ENCODE measurements at places on chromosomes 11 and 22.

GRCh38 chr11:17529844-17530185, 14.4 kb downstream of the USH1C start:
- DNase-seq: no peak

DNA sequence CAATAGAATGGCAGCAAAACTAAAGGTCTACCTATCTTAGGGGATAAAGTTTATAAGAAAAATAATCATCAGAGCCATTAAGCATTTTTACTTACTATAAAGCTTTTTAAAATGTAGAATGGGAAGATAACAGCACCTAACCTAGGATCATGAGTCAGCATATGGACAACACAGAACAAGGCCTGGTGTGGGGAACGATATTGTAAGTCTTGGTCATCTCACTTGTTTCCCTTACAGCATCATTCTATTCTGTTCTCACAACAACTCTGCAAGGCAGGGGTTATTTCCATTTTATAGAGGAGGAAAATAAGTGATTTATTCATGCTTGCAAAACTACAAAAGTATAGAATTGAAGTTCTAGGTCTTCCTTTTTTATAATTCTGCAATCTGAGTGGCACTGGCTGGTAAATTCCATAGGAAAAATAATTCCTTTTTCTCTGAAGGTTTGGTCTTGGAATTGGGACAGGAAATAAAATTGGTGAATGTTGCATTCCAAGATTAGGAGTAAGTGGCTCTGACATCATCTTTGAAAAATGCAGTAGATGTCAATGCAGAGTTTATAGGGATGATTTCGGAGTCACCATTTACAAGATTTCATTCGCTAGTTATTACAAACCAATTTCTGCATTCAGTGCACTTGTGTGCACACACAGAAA, 423.0 kb downstream of the DYNC2H1 start:
- peak; percentile 84 for DNase-seq

GRCh38 chr11:6482441-6482840, 1.1 kb downstream of the TIMM10B start:
- DNase-seq: peak; percentile 52

DNA sequence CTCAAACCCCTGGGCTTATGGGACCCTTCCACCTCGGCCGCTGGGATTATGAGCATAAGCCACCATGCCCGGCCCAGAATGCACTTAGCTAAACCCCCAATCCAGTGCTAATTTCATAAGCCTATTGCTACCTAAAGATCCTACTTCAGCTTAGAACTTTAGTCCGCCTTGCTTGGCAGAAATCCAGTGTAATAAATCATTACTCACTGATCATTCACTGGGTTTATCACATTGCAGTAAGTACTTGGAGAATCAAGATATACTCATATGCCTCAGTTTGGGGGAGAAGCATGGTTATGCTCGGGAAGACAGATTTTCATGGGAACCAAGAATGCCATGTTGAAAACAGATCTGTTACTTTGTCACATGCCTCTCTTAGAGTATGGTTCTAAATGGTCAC, 3.8 kb upstream of the TBRG1 start:
- DNase-seq: no peak

DNA sequence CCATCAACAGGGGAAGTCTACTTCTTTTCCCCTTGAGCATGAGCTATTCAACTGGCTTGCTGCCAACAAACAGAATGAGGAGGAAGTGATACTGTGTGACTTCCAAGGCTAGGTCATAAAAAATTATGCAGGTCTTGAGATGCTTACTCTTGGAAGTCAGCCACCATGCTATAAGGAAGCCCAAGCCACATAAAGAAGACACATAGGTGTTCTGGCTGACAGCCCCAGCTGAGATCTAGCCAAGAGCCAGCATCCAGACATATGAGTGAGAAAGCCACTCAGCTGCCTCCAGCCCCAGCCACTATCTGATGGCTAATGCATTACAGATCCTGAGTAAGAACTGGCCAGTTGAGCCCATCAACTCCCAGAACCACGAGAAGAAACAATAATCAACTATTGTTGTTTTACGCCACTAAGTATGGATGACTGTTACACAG, 31.0 kb upstream of the PPP2R1B start:
- DNase-seq: peak; percentile 87

GRCh38 chr11:132046288-132046865, 676.0 kb downstream of the NTM start:
- no peak for DNase-seq

DNA sequence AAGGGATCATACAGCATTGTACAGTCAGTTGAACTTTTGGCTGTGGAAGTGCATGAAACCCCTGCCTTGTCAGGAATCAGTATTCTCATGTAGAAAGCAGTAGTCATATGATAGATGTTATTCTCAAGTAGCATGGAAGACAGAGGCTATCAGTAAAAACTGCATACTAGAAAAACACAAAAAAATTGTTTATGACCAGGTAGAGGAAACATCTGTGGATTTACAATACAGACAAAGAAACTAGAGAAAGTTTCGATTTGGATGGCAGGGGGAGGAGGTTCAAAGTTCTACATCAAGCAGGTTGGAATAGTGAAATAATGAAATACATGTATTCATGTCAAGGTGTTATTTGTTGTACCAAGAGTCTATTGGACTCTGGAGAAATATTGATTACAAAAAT, 212.3 kb upstream of the DDI1 start:
- no peak for DNase-seq

GRCh38 chr22:30650508-30651116, 15.0 kb downstream of the SLC35E4 start:
- no peak for DNase-seq

DNA sequence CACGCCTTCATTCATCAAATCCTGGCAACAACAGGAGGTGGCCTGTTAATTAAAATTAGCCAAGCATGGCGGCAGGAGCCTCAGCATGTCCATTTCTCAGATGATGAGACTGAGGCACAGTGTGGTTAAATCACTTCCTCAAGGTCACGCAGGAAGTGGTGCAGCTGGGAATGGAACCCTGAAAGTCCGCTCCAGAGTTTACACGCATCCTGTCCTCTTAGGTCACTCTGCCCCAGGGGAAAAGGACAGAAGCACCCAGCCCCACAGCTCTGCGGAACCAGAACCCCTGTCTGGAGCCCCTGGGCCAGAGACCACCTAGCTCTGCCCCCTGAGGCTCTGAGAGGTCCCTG, 19.6 kb downstream of the RPL3 start:
- DNase-seq: no peak

DNA sequence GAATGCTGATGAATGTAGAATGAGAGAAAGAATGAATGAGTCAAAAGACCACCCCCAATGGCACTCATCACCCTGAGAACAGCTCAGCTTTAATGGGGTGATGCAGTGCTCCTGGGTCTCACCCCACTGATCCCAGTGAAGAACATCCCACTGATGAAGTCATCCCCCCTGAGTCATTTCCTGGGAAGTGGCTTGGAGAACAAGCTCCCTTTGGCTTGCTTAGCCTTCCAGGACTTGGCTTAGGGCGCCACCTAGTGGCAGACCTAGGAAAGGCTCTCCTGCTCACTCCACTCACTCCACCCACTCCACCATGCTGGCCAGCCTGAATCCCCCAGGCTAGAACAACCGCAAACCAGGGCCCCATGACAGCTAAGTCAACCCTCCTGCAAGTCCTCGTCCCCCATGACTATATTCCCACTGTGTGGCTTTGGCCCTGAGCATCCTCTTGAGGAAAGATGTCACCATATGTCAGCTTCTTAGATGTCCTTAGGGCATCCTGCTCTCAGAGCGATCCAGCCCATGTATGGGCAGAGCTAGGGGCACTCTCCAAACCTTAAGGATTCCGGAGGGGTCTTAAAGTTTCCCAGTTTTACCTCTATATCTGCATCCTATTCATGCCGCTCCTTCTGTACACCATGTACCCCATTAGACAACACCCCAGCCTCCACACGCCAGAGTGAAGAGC, 17.8 kb upstream of the TMPRSS13 start:
- DNase-seq: peak; percentile 93

DNA sequence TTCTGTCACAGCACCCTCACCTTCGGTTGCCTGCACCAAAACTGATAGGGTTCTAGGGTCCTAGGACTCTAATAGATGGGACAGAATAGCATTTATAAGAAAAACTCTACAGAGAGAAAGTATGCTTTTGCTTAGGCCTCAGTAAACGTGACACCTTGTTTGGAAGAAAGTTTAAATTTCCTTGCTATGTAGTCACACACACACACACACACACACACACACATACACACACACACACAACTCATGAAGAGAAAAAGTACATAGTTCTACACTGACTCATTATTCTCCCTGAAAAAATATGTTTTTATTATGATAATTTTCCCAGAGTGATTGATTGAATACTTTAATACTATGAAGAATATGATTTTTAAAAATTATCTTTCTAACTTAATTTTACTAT, 220.8 kb upstream of the SNX19 start:
- no peak for DNase-seq

GRCh38 chr11:62143727-62144126, 19.9 kb downstream of the INCENP start:
- no peak for DNase-seq

DNA sequence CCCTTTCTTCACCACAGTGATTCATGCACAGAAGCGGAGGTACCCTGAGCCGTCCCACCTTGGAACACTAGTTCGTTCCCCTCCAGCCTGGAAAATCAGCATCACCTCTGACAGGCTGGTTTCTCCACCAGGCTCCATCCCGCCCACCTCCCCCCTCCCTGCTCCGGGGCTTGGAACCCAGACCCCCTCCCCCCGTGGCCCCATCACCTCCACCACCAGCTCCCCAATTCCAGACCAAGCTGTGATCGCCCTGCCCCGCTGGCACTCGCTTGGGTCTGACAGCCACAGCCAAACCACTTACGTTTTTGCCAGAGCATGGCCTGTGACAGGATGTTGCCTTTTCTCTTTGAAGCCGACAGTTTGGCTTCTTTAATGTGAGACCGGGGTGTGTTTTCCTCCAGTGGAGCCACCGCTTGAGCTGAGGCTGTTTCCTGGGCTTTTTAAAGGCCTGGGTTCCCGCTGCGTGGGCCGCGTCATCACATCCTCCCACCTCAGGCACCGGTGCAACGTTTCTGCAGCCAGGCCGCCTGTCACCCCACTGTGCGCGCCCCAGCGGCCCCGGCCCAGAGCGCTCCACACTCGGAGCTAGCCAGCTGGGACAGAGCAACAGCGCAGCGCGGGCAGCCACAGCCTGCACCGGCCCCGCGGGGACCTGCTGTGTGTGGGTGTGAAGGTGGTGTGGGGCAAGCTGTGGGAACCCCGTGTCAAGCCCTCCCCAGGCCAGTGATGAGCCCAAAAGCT, at the start of gene POU2AF1:
Gene POU2AF1 (minus strand): TSS at position 415 of the 741 bp plus-strand sequence. CDS start 98 bp downstream, at position 317.
- peak; percentile 91 for DNase-seq

- no peak for DNase-seq
Measured at GRCh38 chr11:36132940-36133339, 156.3 kb downstream of the COMMD9 start.

GRCh38 chr22:31944700-31945442, 536 bp downstream of the YWHAH start:
- peak; percentile 60 for DNase-seq

DNA sequence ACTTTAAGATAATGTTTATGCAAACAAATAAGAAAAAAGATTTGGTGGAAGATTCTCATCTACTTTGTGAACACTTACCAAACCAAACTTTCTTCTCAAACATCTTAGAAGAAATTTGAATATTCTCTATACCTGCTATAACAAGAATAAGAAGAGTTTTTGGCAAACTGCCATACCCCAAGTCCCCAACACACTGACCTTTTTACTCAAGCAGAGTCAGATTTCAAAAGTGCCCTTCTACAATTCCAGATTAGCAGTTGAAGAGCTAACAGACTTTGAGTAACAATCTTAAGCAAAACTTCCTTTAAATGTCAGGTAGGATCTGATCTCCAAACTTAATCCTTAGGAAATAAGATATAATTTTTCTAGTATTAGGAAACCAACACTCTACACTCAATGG, 33.9 kb downstream of the TSG101 start:
- no peak for DNase-seq

DNA sequence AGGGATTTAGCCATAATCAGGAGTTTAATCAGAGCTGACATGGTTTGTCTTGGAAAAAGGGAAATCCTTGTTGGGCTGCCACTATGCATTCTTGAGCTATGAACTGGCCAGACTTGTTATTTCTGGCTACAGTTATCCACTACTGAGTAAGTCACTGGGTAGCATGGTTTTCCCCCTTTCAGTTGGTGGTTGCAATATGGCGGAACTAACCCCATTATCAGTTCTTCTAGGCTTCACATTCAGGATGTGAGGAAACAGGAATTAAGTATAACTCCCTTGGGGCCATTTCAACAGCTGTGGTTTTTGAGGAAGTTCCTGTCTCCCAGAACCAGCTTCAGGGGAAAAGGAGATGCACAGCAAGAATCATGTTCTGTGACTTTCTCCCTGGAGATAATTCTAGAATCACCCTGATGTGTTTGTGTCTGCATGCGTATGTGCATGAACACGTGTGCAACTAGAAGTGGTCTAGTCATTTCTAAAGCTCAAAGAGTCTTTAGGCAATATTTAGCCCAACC, 103.0 kb upstream of the CD44 start:
- DNase-seq: peak; percentile 94

- DNase-seq: peak; percentile 88
Measured at GRCh38 chr11:79419120-79419519, 21.7 kb downstream of the TENM4 start.

GRCh38 chr11:109939166-109939810, 153.9 kb upstream of the ZC3H12C start:
- peak; percentile 91 for DNase-seq

DNA sequence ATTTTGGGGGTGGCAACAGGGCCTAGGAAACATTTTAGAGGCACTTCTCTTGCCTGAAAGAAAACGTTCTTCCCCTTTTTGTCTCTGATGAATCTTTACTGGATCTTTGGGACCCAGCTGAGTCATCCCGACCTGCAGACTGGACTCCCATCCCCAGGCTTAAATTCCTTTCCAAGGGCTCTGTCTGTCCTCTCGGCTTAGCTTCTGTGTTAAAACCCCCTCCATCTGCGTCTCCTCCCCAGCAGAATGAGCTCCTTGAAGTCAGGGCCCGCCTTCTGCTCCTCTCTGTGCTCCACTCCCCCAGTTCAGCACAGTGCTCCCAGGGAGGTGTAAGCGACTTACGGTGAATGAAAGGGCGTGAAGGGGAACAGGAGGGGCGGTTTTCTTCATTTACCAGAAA, 895 bp upstream of the DAGLA start:
- DNase-seq: peak; percentile 36

- no peak for DNase-seq
Measured at GRCh38 chr11:117619661-117620060, 177.4 kb downstream of the DSCAML1 start.

DNA sequence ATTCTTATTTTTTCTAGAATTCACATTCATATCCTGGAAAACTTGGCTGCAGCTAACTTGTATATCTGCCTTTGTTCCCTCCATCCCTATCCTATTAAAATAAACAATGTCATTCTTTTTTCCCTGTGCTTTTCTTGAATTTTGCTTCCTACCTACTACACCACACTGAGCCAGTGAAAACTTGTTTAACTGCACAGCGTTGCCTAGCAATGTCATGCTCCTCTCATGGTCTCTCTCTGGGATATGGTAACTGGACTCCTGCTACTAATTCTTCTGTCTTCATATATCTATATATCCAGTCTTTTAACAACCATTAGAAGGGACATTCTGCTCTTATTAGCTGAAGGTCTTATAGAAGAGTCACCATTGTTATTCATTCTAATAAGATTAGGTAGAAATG, 434.4 kb downstream of the METTL15 start:
- DNase-seq: no peak
